ENCODE measurements at places on chromosomes 1 and 21.

GRCh38 chr1:10549904-10550664 is 75.3 kb downstream of the PEX14 start:
- no peak for DNase-seq

DNA sequence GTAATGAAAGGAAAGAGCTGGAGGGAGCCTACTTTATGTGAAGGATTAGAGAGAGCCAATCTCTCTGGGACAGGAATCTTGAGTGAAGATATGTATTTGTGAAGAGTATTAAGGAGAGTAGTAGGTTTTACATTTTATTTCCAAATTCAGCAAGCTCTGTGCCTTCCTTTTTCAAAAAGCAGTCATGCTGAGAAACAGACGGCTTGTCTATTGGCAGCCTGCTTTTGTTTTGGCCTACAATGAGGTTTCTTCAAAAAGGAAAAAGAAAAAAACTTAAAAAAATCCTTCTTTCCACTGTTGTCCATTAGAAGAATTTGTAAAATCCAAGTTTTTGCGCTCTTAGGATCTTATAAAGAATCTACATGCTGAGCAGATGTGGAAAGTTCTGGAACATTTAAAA is 103.6 kb upstream of the PTGFR start:
- DNase-seq, result no peak

DNA sequence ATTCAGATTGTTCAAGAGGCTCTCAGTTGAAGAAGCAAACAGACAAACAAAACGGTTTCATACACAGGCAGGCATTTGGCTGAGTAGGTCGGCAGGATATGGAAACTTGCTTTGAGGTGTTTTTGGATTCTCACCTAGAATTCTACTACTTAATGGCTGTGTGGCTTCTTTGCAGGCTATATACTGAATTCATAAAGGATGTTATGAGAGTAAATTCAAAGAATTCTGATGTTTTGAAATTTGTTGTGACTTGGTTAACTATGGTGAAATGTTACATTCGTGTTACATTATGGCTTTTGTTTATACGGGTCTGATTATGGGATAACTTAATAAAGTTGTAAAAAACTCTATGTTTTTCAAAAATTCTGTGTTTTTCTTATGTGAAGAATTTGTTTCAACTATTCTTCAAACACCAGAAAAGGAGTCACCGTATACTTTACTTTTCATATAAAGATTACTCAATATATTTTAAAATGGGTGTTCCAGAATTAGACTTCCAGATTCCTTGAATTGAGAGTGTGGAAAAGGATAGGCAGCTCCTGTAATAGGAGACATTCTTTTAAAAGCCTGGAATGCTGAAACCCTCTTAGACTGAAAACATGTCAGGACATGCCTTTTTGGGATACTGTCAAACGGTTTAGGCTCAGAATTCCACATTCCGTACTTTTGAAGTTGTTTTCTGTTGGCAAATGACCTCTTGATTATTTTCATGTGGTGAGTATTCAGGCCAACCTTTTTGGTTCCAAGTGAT is 8.2 kb upstream of the IRF2BP2 start:
- peak; percentile 79 for DNase-seq

DNA sequence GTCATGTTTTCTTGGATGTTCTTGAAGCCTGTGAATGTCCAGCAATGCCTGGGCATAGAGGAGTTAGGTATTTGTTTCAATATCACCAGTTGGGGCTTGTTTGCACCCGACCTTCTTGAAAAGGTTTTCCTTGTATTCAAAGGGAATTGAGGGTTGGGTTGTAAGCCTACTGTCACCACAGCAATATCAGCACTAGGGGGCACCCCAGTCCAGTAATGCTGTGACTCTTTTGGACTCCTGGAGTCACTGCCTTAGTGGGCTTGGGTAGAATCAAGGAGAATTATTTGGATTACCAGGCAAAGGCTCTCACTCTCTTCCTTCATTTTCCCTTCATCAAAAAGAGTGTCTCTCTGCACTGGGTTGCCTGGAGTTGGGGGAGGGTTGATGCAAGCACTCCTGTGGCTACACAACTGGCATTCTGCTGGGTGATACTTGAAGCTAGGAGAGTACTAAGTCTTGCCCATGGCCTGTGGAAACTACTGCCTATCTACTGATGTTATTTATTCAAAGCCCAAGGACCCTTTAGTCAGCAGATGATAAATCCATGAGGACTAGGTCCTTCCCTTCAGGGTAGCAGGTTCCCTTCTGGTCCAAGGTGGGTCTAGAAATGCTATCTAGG is 34.5 kb downstream of the OR10R2 start:
- DNase-seq, result peak; percentile 1

DNA sequence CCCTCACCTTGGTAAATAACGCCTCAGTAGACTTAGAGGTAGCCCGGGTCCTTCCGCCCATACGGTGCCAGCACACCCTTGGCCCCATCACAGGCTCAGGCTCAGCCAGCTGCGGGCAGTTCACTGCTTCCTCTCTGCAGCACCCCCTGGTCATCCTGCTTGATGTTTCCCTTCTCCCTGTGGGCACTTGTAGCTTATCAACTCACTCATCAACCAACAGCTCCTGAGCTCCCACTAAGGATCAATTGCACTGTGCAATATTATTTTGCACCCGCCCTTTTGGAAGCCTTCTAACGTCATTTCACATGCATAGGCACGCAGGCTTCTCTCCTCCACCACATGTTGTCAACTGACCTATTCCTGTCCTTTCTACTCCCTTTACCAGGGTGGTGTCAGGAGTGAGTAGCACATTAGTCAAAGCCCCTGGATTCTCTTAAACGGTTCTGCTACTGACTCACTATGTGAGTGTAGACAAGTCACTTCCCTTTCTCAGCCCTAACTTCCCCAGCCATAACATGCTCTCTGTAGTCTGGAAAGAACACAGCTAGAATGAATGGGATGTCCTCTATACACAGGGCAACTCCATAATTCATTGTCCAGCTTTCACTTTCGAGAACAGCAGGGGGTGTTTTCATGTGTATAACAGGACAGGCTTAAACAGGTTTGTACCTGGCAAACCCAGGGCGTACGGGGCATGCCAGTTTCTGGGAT is 47.1 kb upstream of the IRF2BP2 start:
- DNase-seq, result peak; percentile 38

DNA sequence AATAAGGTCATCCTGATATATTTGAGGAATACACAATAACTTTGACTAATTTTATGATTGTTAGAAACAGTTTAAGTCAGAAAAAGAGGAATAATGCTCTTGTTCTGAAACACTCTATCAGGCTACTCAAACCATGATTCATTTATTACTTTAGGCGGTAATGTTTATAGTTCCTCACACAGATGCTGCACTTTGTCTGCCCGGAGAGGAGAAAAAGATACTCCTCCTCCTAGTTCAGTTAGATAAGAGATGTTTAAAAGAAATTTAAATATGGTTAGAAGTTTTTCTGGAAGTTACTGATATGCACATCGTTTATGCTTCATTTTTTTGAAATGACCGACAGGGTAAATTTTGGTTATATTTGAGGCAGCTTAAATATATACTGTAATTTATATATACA is 103.0 kb downstream of the ZMYM4 start:
- DNase-seq, result no peak

GRCh38 chr1:194538453-194538852 is 1352.0 kb upstream of the B3GALT2 start:
- no peak for DNase-seq

DNA sequence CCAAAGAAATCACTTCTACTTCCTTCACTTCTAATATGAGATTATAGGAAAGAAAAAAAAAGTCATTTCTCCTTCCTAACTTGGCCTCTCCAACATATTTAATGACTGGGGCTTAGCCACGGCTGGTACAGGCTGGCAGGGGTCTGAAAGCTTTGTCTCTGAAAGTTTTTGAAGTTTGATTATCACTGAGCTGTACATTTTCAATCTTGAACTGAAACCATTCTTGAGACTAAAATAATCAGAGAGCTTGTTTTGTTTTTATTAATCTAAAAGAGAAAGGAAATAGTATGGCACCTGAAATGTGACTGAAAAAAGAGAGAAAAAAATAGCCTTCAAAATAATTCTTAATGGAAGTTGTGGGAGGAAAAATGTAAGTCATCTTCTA is 3.8 kb upstream of the KRTAP19-8 start:
- DNase-seq, result no peak

DNA sequence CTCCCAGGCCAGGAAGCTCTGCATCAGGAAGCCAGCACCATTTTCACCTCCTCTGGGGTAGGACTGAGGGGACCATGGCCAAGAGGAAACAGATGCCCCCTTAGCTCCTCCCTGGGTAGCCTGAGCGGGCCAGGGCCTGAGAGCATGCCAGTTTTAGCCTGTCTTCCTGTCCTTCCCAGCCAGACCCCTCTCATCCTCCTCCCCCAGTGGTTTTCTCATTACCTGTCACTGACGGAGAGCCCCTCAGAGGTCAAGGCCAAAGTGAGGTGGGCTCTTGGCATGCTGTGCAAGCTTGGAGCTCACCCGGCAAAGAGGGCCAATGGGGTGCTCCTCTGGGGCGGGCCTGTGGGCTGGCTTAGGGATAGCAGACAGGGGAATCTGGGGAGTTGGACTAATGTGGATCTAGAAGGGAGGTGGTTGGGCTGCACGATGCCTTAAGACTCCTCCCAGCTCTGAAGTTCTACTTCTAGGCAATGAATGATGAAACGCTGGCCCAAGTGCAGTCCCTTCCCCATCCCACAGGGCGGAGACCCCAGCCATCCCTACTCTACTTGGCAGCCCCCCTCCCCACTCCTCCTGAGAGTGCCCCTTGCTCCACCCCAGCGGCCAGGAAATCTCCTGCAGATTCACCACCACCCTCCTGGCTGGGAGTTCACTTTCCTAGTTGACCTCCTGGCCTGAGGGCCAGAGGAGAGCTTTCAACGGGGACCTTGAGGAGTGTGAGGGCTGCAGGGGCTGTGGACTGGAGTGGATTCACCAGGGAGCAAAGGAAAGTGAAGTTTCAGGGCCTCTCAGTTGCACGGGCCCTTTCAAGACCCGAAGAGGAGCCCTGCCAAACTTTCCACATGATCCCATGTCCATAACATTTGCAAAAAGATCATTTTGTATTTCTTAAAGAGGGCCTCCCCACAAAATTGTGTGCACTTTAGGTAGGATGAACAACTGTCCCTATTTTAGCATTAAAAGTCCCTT is 9.4 kb upstream of the LMNA start:
- DNase-seq, result peak; percentile 45

DNA sequence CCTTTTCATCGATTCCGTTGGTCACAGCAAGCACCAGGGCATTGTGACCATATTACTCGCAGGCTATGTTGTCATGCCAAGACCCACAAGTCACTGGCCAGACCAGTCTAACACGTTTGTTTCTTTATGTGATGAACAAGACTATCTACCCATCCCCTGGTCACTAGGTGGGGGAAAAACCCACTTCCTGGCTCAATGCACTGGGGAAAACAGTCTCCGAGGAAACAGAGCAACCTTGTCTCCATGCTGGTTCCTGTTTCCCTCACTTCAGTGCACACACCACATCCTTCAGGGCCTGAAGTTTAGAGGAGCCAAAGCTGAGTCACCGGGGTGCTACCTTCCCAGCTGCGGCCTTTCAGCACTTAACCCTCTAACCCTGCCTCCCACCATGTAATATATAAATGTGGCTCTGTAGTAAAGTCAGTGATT is 20.9 kb downstream of the ERICH3 start:
- DNase-seq, result no peak

Data from HepG2 (cell line).